ENCODE measurements at places on chromosomes 2 and 18. TPM values are rescaled to one million over a fixed set of nuclear protein-coding genes. Genes with fewer than 3 reads are reported as not detected.
A peak's percentile ranks its signal among the peaks of the same experiment; 100 is the strongest.

GRCh38 chr2:30683236-30683956, 123.8 kb downstream of the CAPN13 start:
- DNase-seq = no peak

DNA sequence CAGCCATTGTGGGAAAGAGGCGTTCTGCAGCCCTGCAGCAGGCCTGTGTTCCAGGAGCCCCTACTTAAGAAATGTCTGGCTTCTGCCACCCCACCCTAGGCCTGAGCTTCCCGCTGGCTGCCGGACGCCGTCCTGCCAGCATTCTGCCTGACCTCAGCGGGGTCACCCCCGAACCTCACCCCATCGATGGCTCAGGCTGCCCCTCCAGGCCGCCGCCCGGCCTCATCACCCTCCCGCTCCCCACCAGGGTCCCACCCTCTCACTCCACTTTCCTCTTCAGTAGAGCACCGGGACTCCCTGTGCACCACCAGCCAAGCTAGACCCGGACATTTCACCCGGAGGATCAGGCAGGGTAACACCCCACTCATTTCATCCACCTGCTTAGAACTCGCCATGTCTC, 73.6 kb upstream of the SALL3 start:
- no peak for DNase-seq

- no peak for DNase-seq
Observed at GRCh38 chr2:70514612-70515055, 39.0 kb downstream of the TGFA start.

Gene ABCG5
- 0.16 TPM for polyA plus RNA-seq

GRCh38 chr2:46490521-46491141, 11.3 kb downstream of the TMEM247 start:
- peak; percentile 76 for DNase-seq

Gene RBM43
- polyA plus RNA-seq = 6.9 TPM

GRCh38 chr2:229042349-229042748, 228.7 kb downstream of the PID1 start:
- DNase-seq = no peak

- DNase-seq = no peak
Observed at GRCh38 chr2:78309460-78309859, 716.0 kb upstream of the REG3G start.

- DNase-seq = no peak
Observed at GRCh38 chr2:82652117-82652516, 1807.0 kb downstream of the SUCLG1 start.

- no peak for DNase-seq
Observed at GRCh38 chr2:206477296-206477695, 34.0 kb downstream of the ADAM23 start.

DNA sequence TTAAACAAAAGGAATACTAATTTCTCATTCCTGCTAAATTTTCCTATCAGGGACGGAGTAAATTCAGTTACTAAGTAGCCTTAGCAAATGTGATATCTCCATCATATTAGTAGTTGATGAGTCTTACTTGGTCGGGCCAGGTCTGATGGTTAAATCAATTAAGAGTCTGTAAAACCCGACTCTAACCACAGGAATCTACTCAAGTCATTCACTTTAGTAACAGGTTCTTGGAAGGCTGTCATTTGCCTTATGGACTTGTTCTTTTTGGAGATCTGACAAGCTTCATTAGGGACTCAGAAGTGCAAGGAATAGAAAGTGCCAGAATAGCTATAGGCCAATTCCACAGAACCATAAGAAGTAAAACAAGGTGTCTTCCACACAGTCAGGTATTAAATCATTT, 119.0 kb downstream of the GCA start:
- no peak for DNase-seq

DNA sequence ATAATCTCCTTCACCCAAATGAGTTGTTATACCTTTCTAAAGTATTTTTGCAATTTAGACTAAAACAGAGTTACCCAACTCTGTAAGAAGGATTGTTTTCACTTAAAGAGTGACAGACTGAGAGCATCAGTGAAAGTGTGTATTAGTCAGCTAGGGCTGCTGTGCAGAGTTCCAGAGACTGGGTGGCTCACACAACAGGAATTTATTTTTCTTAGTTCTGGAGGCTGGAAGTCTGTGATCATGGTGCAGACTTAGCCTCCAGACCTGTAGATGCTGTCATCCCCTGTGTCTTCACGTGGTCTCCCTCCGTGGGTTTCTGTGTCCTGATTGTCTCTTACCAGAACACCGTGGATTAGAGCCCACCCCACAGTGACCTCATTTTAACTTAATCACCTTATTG, 40.0 kb downstream of the BCL2L11 start:
- DNase-seq = no peak

DNA sequence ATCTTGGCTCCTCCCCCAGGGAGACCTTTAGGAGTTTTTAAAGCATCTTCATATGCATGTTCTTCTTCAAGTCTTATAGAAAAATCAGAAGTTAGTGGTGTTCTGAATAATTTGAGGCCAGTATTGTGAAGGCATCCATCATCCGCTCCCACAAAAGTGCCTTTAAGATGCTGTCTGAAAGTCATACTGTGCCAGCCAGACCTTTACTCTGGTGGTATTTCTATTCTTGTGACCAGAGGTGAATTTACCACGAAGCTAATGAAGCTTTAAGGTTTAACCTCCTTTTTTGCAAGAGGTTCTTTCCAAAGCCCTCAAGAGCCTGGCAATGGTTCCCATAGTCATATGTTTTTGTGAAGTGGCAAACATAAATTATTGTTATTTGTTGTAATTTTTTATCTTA, 54.3 kb downstream of the SLC40A1 start:
- no peak for DNase-seq

Gene MRPS5
- polyA plus RNA-seq = 44.4 TPM

Gene MBD5
- 29.0 TPM for polyA plus RNA-seq

Gene TDRD15
- polyA plus RNA-seq = 4.1 TPM

DNA sequence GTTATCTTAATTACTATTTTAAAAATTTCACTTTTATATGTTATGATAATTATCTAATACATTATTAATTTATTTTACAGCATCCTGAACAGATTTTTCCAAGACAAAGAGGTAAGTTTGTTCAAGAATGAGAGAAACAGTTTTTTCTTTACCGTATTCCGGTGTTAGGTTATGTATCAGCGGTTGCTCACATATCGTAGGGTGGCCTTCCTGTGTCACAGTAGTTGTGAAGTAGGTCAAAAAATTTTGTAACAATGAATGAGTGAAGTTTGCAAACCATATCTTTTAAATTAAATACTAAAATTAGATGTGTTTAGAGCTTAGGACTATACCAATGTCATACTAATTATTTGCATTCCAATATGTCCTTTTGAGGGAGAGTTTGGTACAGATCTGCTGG, 33.5 kb downstream of the MRPS9 start:
- DNase-seq = no peak

Gene TMEM37
- polyA plus RNA-seq = 9.0 TPM

DNA sequence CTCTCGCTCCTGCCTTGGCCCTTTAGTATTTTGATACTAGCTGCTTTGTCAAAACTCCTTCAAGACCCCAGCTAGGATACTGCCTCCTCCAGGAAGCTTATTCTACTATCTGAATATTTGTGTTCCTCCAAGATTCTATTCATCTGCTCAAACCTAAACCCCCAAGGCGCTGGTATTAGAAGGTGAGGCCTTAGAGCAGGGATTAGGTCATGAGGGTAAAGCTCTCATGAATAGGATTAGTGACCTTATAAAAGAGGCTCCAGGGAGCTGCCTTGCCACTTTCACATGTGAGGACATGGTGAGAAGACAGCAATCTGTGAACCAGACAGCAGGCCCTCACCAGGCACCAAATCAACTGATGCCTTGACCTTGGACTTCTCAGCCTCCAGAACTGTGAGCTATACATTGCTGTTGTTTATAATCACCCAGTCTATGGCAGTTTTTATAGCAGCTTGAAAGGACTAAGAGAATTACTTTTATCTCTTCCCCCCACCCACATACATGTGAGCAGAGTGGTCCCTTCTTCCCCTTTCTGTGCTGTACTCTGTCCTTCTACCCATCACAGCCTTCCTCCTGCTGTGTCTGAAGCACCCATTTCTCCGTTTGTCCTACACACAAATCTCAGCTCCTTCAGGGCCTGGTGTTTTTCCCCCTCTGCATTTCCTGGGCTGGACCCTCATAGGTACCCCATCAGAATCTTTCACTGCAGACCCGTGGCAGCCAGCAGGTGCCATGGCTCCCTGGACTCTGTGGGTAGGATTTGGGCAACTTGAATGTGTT, 54.5 kb downstream of the HS1BP3 start:
- no peak for DNase-seq
